ENCODE measurements at places on chromosomes 13 and 19.

GRCh38 chr13:97141097-97141496 lies 81.0 kb upstream of the MBNL2 start:
- no peak for DNase-seq

GRCh38 chr19:28948566-28948965 lies 264.4 kb downstream of the UQCRFS1 start:
- DNase-seq = no peak

DNA sequence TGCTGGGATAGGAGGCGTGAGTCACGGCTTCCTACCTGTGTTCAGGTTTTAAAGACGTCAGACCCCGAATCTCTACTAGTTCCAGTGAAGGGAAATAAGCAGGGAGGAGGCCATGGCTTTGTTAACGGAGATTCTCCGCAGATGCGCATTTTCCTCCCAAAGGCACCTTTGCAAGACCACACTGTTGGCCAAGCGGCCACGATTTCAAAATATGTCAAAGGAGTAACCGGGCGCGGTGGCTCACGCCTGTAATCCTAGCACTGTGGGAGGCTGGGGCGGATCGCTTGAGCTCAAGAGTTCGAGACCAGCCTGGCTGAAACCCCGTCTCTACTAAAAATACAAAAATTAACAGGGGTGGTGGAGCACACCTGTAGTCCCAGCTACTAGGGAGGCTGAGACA lies 21.9 kb downstream of the ZNF763 start:
- DNase-seq = no peak

- no peak for DNase-seq
Measured at GRCh38 chr19:29390742-29391141, 135.1 kb upstream of the VSTM2B start.

DNA sequence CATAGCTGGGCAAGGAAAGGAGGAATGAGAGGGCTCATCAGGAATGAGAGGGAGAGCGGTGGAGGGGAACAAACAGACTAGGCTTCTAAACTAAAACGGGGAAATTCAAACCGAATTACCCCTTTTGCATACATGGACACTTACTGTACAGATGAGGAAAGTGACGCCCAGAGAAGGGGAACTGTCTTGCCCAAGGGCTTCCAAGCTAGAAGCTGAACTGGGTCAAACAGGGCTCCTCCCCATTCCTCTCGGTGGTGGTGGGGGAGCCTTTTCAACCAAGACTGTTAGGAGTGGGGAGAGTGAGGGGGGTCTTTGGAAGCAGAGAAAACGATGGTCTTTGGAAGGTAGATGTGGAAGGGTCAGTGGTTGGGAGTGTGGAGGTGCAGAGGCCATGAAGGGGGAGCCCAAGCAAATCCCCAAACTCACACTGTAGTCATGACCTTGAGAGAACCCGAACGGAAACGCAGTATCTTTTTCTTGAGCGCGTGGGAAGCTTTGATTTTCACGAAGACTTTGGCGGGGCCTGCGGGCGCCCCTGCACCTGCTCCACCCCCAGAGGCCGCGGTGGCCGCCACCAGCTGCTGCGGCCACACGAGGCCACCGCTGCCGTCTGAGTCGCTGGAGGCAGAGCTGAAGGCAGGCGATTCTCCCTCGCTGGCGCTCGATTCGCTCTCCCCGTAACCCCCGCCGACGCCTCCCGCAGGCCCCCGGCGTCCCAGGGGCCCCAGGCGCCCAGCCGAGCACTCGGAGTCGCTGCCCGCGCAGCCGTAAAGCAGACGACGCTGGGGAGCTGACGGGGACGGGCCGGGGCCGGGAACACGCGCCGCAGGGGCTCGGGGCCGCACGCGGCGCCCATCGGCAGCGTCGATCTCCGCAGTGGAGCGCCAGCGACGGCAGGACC lies 12.3 kb upstream of the GNG8 start:
- DNase-seq = no peak

DNA sequence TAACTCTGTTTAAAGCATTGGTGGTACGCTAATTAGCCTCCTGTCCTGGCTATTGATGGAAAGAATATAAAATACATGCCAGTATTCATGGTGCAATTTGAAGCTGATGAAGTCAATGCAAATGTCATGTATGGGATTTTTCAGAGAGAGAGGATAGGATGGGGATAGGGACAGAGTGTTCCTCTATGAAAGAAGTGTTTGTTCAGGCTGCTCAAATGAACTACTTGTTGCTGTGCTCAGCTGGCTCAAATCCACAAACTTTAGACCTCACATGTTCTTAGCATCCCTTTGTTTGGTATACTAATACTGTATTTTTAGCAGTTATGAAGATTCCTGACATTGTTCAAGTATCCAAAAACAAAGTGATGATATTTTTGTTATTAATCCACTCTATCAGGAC lies 116.5 kb downstream of the SLITRK1 start:
- DNase-seq = no peak

GRCh38 chr13:99046851-99047250 lies 69.0 kb upstream of the DOCK9 start:
- DNase-seq = no peak

- DNase-seq = no peak
Measured at GRCh38 chr19:5927441-5927821, 13.4 kb downstream of the CAPS start.

- no peak for DNase-seq
Measured at GRCh38 chr13:42474954-42475353, 99.0 kb upstream of the TNFSF11 start.

DNA sequence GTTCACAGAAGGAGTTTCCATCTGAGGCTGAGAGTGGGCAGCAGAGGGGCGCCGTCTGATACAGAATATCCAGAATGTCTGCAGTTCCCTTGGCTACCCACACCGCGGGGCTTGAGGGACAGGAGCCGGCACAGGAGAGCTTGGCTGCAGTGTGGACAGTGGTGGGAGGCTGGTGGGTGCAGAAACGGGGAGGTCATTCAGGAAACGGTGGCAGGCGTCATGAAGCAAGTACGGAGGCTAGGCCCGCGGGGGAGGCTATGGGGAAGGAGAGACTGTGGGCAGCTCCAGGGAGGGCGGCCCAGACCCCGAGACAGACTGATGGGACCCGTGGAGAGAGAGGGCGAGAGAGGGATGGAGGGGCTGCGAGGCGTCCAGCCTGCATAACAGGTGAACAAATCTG lies 55.2 kb upstream of the UQCRFS1 start:
- DNase-seq = no peak

DNA sequence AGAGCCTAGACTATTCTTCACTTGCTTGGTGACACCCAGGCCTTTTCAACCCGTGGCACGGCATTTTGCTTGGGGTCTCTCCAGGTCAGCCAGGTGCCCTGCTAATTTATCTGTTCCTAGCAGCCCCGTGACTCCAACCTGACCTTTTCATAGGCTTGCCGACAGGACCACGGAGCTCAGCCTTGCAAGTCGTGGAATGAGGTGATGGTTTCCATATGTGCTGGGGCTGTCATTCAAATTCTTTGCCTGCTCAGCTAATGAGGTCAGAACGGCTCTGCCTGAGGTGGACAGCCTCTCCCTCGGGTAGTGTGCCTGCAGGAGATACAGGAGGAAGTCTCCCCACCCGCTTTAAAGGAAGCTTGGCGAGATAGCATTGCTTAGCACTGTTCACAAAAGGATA lies 61.0 kb downstream of the SHISA2 start:
- DNase-seq = no peak

- DNase-seq = no peak
Measured at GRCh38 chr13:93398167-93399035, 171.8 kb downstream of the GPC6 start.

- DNase-seq = no peak
Measured at GRCh38 chr19:33274663-33275558, 27.4 kb downstream of the CEBPA start.

DNA sequence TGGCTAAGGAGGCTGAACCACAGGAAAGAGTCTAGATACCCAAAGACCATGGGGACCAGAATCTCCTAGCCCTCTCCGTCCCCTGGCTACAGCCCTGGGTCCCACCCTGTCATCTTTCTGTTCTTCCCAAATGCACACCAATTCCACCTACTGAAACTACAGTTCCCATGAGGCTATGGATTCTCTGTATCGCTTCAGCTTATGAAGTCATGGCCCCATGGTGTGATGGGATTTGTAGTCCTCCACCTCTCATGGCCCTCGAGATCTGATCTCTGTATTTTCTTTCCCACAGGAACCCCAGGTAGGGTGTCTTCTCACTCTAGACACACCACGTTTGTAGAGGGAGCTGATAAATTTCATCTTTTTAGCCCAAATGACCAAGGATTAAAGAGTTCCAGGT lies 11.8 kb downstream of the PTPRH start:
- no peak for DNase-seq

DNA sequence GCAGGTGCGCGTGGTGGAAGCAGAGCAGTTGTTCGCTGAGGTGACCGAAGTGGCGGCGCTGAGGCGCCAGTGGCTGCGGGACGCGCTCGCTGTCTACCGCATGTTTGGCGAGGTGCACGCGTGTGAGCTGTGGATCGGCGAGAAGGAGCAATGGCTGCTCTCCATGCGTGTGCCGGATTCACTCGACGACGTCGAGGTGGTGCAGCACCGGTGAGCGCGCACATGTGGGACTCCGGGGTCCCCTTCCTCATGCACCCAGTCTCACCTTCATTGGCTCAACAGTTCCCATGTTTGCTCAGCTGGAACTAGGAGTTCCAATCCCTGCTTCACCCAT lies 46.5 kb downstream of the SPTBN4 start:
- DNase-seq = no peak

DNA sequence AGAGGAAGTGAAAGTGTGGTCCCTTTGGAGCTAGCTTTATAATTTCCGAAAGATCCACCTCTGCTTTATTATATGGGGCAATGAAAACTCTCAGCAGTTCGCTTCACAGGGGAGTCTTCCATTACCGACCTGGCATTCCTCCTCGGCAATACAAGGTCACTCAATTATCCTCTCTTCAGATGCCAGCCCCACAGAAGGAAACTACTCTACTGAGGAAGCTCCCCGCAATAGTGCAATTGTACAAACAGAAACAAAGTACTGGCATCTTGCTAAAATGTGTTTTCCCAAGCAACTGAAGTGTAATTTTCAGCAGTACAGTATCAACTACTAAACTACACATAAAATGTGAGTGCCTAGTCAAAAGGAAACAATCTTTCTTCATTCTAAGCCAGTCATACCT lies 702.0 kb downstream of the PCDH9 start:
- no peak for DNase-seq

DNA sequence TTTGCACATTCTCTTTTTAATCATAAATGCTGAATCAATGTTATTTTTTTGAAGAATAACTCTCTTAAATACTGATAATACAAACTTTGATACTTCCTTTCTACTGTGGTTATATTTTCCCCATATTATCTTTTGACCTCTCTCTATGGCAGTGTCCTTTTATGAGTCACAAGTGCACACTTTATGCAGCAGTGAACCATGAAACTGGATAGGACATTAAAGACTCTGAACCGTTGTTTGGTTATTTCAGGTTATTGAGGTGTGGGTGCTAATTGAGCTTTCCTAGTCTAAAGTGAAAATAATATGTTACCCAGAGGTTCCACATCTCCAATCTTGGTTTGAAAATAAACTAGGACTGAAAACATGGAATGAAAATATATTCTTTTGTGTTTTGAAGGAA lies 71.4 kb downstream of the DGKH start:
- no peak for DNase-seq

DNA sequence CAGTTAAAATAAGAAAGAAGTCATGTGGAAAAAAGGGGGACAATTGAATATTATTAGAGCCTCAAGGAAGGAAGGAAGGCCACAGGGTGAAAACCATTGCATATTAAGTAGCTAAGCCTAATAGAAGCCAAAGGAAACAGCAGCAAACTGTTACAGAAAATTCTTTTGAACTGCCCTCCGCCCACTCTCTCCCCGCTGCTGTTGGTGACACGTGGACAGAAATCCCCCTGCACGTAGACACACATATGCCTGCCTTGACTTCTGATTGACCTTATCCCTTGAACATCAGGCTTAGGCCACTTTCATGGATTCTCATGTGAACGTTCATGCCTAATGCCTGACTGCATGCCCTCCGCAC lies 229.1 kb downstream of the KCNRG start:
- DNase-seq = no peak

DNA sequence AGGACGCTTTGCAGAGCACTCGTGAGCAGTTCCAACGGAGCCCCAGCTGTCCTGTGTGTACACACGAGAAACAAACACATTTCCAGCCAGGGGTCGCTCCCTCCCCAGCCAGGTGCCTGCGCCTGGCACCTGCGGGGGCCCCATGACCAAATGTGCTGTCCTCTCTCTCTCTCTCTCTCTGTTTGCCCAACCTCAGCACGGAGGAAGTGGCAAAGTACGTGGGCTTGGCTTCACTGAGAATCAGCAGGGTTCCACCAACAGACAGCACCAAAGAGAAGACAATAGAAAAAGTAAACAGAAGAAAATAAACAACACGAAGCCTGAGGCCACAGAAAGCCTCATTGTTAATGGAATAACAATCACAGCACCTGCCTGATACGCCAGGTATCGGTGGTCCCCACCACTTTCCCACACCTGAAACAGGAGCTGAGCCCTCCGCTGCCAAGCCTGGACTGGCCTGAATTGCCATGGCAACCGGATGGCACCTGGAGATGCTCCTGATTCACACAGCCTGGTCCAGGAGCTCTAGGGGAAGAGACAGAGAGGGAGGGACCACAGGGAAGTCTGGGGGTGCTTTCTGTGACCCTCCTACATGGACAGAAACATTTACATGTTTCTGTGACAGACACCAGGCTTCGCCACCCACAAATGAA lies 103.9 kb upstream of the CACNA1A start:
- DNase-seq = no peak
